ENCODE measurements at places on chromosomes 5 and 9.

DNA sequence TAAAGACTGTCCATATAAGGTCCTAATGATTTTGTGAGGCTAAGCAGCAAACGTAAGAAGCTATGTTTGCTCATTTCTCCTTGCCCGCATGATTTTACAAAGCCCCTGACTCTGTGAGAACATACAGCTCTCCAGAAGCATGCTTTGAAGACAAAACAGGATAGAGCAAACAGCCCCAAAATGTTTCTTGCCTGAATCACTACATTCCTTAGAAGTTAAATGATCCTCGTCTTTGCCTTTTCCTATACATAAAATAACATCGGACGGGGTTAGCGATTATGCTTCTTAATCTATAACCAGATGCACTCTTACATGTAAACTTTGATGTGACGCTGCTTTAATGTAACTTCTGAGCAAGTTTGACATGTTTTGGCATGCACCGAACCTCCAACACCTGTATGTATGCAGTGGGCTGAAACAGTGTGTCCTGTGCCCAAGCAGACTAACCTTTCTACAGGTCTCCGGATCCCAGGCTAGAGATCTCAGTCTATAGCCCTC is 353.7 kb downstream of the CETN3 start:
- no peak for DNase-seq

- no peak for DNase-seq
Measured at GRCh38 chr5:164202338-164202737, 696.9 kb downstream of the MAT2B start.

DNA sequence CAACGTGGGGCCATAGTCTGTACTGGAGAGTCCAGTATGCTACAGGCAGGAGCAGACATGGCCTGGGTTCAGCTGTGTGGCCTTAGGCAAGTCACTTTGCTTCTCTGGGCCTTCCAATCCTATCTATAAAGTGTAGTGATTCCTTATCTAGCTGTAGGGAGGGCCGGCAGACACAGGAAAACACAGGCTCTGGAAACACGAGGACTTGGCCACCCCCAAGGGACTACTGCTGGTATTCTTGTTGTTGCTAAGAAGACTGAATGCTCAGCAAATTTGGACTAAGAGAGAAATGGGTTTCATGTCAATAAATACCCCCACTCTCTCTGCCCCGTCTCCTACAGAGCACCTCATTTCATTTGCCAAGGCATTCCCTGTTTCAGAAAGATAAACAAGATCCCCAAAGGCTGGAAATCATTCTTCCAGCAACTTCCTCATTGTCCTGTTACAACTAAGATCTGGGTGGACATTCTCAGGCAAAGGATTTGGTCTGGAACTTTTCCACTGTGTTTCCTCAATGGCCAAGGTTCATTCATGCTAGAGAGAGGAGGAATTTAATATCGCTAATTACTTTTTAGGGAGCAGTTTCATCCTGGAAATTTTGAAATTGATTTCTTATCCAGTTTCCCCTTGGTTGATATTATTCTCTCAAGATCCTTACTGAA is 105.8 kb downstream of the GABBR2 start:
- no peak for DNase-seq

- DNase-seq, result no peak
Measured at GRCh38 chr5:31392061-31392460, 139.8 kb downstream of the DROSHA start.

GRCh38 chr9:20619487-20620200 is 2.7 kb downstream of the MLLT3 start:
- DNase-seq, result no peak

GRCh38 chr5:154078272-154078671 is 39.5 kb downstream of the MFAP3 start:
- no peak for DNase-seq
